ENCODE measurements at places on chromosomes 2 and 18. TPM values are rescaled to one million over a fixed set of nuclear protein-coding genes. Genes with fewer than 3 reads are reported as not detected.
A peak's percentile ranks its signal among the peaks of the same experiment; 100 is the strongest.

The LIMS4 gene
- polyA plus RNA-seq = 10.7 TPM

The HOXD3 gene
- 0.81 TPM for polyA plus RNA-seq

DNA sequence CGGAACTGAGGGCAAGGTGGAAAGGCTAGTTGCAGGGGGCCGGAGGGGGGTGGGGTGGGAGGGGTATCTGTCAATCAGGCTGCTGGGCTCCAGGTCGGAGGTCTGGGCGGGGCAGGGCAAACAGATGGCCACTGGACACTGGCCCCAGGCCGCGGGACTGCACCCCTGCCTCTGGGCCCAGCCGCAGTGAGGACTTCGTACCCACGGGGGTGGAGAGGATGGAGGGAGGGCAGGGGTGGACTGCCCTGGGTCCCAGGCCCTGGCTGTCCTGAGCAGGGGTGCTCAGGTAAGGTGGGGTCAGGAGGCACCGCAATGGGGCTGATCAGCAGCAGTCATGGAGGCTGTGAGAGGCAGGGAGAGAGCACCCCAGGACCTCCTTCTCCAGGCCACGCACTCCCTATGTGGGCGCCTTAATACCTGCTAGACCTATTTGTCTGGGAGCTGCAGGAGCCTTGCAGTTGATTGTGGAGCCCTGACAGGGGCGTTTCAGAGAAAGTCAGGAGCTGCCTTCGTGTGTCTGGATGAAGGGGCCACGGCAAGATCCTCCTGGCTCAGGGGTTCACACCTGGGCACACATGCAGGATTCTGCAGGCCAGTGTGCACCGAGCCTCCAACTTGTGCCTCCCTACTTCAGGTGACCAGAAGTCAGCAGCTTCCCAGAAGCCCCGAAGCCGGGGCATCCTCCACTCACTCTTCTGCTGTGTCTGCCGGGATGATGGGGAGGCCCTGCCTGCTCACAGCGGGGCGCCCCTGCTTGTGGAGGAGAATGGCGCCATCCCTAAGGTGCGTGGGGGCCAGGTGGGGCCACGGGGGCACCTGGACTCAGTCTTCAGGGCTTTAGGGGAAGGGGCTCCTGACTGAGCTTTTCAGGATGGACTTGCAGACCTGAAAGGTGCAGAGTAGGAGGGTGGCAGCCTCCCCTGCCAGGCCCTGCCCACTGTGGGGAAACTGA, 1.5 kb downstream of the CTDSP1 start:
- peak; percentile 76 for DNase-seq

DNA sequence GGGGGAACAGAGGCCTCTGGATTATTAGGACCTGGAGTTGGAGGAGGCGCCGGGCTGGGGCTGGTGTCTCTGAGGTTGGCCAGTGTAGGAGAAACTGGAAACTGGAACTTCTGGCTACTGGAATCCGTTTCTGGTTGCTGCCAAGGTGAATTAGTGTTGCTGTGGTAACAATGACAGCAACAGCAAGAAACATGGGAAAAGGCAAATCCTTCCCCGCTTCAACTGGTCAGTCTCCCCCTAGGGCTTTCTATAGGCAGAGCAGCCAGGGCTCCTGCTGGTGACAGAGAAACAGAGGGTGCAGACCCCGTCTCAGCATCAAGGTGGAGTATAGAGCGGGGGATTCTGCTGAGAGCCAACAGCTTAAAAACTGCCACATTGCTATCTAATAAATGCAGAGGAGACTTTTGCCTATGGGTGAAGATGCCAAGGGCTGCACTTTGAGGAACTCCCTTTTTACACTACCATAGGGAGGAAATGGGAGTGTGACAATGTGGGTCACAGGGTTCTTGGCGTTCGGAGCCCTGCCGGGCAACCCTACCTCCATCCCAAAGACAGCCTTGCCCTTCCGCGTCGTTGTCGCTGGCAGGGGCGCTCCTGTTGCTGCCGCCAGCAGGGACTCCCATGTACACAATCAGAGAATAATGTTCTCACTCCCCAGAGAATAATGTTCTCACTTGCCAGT, 81.4 kb upstream of the CABLES1 start:
- peak; percentile 75 for DNase-seq

DNA sequence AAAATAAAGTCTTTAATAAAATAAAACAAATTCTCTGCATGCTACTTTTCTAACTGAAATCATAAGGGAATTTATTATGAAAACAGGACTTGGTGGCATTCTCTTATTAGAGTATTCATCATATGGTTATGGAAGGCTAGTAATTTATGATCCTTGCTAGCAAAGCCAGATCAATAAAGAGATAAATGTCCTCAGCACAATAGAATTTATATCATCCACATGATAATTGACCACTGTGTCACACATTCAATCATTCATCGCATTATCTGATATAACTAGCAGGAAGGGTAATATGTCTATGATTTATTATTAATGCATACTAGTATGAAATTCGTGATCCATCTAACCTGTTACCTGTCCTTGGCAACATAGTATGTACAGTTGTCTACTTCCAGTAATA, 175.8 kb downstream of the MYO3B start:
- DNase-seq = no peak

GRCh38 chr2:181426672-181427071, 30.5 kb upstream of the ITGA4 start:
- no peak for DNase-seq

GRCh38 chr2:239351687-239352086, 49.1 kb downstream of the HDAC4 start:
- no peak for DNase-seq
